ENCODE measurements at places on chromosomes 1 and 21. TPM values are rescaled to one million over a fixed set of nuclear protein-coding genes. Genes with fewer than 3 reads are reported as not detected.

GRCh38 chr1:89737985-89738510 is 82.8 kb upstream of the LRRC8D start:
- no peaks in the 10 kb centered on the region for H3K36me3 ChIP-seq
- no peaks in the 10 kb centered on the region for H3K27me3 ChIP-seq
- H3K27ac ChIP-seq = no peak overlapping the region
- DNase-seq = no peak

GRCh38 chr21:36126621-36127110 is 8.2 kb upstream of the CBR3 start:
- H3K36me3 ChIP-seq = no peaks in the 10 kb centered on the region
- no peaks in the 10 kb centered on the region for H3K27me3 ChIP-seq
- no peak overlapping the region for H3K4me3 ChIP-seq
- DNase-seq = no peak

DNA sequence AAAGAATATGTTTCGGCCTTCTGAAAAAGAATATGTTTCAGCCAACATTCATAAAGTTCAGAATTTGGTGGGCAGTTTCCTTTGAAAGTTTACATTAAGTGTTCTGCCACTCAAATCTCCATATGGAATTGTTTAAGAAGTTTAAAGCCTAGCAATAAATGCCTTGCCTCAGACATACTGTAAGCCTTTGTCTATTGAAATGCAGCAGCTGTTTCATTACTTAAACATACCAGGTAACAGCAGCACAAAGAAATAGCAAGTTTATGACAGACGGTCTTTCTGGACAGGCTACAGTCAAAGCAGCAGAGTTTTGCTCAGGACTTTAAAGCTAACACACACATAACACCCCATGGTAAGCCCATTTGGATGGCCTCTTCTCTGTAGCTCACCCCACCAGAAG is 38.5 kb upstream of the C1orf105 start:
- no peak overlapping the region for H3K4me3 ChIP-seq
- DNase-seq = no peak
- H3K27me3 ChIP-seq = no peaks in the 10 kb centered on the region
- H3K4me1 ChIP-seq = peaks cover 32% of the 10 kb centered on the region
- H3K36me3 ChIP-seq = no peaks in the 10 kb centered on the region
- H3K27ac ChIP-seq = peak overlapping the region; percentile 63

- peak overlapping the region; percentile 95 for H3K4me3 ChIP-seq
- no peaks in the 10 kb centered on the region for H3K27me3 ChIP-seq
- no peak overlapping the region for H3K27ac ChIP-seq
- peaks cover 19% of the 10 kb centered on the region for H3K36me3 ChIP-seq
- DNase-seq = no peak
- H3K4me1 ChIP-seq = peaks cover 14% of the 10 kb centered on the region
Measured at GRCh38 chr1:67427947-67428346, 2.3 kb downstream of the SERBP1 start.

- no peaks in the 10 kb centered on the region for H3K36me3 ChIP-seq
- H3K27ac ChIP-seq = no peak overlapping the region
- H3K4me1 ChIP-seq = peaks cover 17% of the 10 kb centered on the region
- DNase-seq = no peak
- no peak overlapping the region for H3K4me3 ChIP-seq
Measured at GRCh38 chr1:27097484-27097917, 57.4 kb downstream of the SLC9A1 start.

DNA sequence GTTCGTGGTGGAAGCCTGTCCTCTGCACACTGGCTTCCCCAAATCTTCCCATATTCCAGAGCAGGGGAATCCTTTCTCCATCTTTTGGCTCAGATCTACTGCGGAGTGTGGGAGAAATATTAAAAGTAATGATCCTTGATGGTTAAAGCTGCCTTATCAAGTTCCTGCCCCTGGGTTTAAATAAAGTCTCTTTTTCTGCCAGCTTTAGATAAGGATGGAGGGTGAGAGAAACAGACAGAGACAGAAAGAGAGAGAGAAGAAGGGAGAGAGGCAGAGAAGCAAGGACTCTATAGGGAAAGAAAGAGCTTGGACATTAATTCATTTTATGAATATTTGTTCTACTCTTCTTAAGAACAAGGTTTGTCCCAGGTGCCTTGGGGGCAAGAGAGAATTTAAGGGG is 98.0 kb downstream of the KCNJ15 start:
- peak overlapping the region; percentile 97 for H3K27ac ChIP-seq
- H3K4me3 ChIP-seq = no peak overlapping the region
- no peak for DNase-seq
- H3K36me3 ChIP-seq = no peaks in the 10 kb centered on the region
- peaks cover 64% of the 10 kb centered on the region for H3K4me1 ChIP-seq

- no peak for DNase-seq
- peak overlapping the region; percentile 41 for H3K27ac ChIP-seq
- H3K4me3 ChIP-seq = no peak overlapping the region
- no peaks in the 10 kb centered on the region for H3K27me3 ChIP-seq
- no peaks in the 10 kb centered on the region for H3K36me3 ChIP-seq
Measured at GRCh38 chr21:33396951-33397350, 6.3 kb upstream of the IFNGR2 start.

DNA sequence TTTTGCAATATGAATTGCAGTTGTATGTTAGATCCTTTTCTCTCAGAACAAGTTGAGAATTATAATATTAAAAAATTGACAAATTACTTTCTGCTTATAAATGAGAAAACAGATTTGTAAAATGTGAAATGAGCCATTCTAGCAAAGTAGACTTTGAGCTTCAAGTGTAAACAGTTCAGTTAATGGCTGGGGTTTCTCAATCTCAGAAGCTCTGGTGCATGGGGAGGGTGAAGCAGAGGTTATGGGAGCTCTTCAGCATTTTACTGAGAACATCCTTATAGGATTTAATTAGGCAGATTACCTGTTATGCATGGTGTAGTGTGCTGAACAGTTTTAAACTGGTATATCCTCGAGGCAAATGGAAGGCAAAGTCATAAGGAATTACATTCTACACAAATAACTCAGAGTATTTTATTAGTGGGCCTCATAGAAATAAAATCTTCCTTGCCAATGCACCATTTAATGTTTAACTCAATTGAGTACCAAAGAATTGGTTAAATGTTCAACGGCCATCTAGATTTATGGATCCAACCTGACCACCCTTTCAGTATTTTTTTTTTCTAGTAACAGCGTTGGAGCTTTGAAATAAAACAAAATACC is 1143.6 kb upstream of the ADGRL2 start:
- DNase-seq = no peak
- H3K4me1 ChIP-seq = no peaks in the 10 kb centered on the region
- H3K4me3 ChIP-seq = no peak overlapping the region
- H3K27me3 ChIP-seq = no peaks in the 10 kb centered on the region
- no peak overlapping the region for H3K27ac ChIP-seq

DNA sequence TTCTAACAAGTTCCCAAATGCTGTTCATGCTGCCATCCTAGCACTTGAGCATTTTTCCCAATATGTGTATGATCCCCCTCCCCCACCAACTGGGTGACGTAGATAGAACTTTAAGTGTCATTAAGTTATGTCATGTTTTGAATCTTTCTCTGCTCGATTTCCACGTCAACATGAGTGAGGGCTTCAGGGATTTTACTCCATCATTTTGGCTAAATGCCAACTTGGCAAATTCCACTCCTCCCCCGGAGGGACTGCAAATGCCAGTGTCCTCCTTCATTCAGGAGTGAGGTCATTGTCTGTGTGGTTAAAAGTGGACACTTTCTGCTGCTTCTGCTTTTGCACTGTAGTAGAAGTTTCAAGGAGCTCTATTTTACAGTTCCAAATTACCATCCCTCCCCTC is 201.7 kb downstream of the FGGY start:
- DNase-seq = no peak
- no peak overlapping the region for H3K27ac ChIP-seq
- H3K27me3 ChIP-seq = no peaks in the 10 kb centered on the region
- peaks cover 14% of the 10 kb centered on the region for H3K4me1 ChIP-seq
- peak overlapping the region; percentile 44 for H3K4me3 ChIP-seq

- no peaks in the 10 kb centered on the region for H3K36me3 ChIP-seq
- no peak overlapping the region for H3K27ac ChIP-seq
- H3K4me3 ChIP-seq = no peak overlapping the region
- no peaks in the 10 kb centered on the region for H3K4me1 ChIP-seq
- no peak for DNase-seq
- no peaks in the 10 kb centered on the region for H3K27me3 ChIP-seq
Measured at GRCh38 chr1:204335533-204335932, 24.2 kb downstream of the PLEKHA6 start.

- H3K36me3 ChIP-seq = no peaks in the 10 kb centered on the region
Measured at GRCh38 chr1:223831755-223832636, 13.8 kb downstream of the TP53BP2 start.

- peaks cover 85% of the 10 kb centered on the region for H3K36me3 ChIP-seq
- no peak overlapping the region for H3K27ac ChIP-seq
- H3K4me3 ChIP-seq = no peak overlapping the region
- H3K27me3 ChIP-seq = no peaks in the 10 kb centered on the region
Measured at GRCh38 chr1:156948708-156949107, 28.3 kb downstream of the LRRC71 start.

- no peaks in the 10 kb centered on the region for H3K27me3 ChIP-seq
- H3K4me1 ChIP-seq = no peaks in the 10 kb centered on the region
- no peak overlapping the region for H3K27ac ChIP-seq
- no peak for DNase-seq
- no peak overlapping the region for H3K4me3 ChIP-seq
Measured at GRCh38 chr1:245583081-245583480, 428.3 kb downstream of the KIF26B start.

GRCh38 chr1:218878369-218878768 is 295.3 kb upstream of the LYPLAL1 start:
- no peaks in the 10 kb centered on the region for H3K4me1 ChIP-seq
- DNase-seq = no peak
- no peaks in the 10 kb centered on the region for H3K36me3 ChIP-seq

GRCh38 chr21:39630191-39630591 is 17.5 kb downstream of the B3GALT5 start:
- no peak overlapping the region for H3K27ac ChIP-seq
- H3K36me3 ChIP-seq = no peaks in the 10 kb centered on the region
- no peak overlapping the region for H3K4me3 ChIP-seq
- H3K4me1 ChIP-seq = no peaks in the 10 kb centered on the region
- no peaks in the 10 kb centered on the region for H3K27me3 ChIP-seq

DNA sequence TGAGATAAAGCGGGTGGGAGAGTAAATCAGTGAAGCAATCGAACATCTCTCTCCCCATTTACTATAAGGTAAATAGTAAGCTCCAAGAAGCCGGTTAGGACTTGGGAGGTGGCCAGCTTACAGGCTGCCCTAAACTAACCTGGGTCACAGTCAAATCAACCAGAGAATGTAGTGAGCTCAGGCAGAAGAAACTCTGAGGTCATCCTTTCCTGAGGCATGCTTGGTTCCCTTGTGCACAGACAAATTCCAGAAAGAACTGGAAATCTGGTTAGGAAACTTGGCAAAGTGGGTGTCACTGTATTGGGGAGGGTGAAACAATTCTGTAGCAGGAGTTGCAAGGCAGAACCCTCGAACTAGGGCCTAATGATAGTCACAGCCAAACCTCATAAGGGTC is 72.5 kb downstream of the NTMT2 start:
- H3K36me3 ChIP-seq = no peaks in the 10 kb centered on the region
- H3K4me3 ChIP-seq = no peak overlapping the region
- H3K27me3 ChIP-seq = no peaks in the 10 kb centered on the region
- peaks cover 24% of the 10 kb centered on the region for H3K4me1 ChIP-seq
- no peak for DNase-seq

GRCh38 chr1:213783893-213784292 is 203.9 kb upstream of the PROX1 start:
- no peaks in the 10 kb centered on the region for H3K36me3 ChIP-seq
- no peaks in the 10 kb centered on the region for H3K27me3 ChIP-seq
- no peak overlapping the region for H3K27ac ChIP-seq
- H3K4me3 ChIP-seq = no peak overlapping the region
- no peak for DNase-seq
- H3K4me1 ChIP-seq = no peaks in the 10 kb centered on the region

DNA sequence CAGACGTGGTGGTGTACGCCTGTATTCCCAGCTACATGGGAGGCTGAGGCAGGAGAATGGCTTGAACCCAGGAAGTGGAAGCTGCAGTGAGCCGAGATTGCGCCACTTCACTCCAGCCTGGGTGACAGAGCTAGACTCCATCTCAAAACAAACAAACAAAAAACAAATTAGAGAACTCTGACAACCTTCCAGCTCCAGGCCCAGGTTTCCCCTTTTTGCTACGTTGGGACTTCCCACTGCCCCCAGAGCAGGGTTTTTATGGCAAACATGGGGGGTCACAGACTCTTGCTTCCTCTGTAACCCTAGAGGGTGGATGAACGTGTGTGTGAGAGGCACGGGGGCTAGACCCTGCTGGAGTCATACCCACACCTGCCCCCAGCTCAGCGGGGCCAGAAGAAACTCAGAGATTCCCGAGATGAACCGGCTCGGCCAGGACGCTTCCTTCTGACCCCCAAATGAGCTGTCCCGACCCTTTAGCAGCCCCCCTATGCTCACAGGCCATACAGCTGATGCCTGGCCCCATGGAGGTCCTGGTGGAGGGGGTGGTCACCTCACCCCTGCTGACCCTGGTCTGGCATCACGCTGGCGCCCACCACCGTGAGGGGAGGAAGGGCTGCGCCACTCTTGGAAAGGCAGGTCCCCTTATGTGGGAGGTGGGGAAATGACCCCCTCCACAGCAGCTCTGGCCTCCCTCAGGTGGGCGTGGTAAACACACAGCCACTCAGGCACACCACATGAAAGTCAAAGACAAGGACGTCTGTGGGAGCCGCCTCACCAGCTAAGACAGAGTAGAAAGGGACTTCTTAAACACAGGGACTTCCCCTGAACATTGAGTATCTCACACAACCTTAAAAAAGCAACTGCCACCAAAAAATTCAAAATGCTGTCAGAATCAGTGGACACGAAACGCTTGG is 7.1 kb downstream of the GPR157 start:
- H3K36me3 ChIP-seq = no peaks in the 10 kb centered on the region
- no peak for DNase-seq
- no peaks in the 10 kb centered on the region for H3K27me3 ChIP-seq
- H3K4me3 ChIP-seq = no peak overlapping the region
- no peaks in the 10 kb centered on the region for H3K4me1 ChIP-seq

- peak within 1 kb of the TSS; percentile 95 for H3K27ac ChIP-seq
- peak within 1 kb of the TSS; percentile 95 for H3K4me3 ChIP-seq
- no peaks in the 10 kb centered on the region for H3K36me3 ChIP-seq
Measured at GRCh38 chr1:224434691-224435317, at the start of gene WDR26. Gene WDR26 (minus strand): TSS chr1:224434797.

Gene OR2G3
- total RNA-seq = not detected

Gene TFF3
- total RNA-seq = not detected

Gene GJA8
- total RNA-seq = not detected

Gene SPATA21
- not detected for total RNA-seq

Gene IQCC
- total RNA-seq = 1.4 TPM

Gene ASB17
- not detected for total RNA-seq

Gene VWA1
- total RNA-seq = 21.7 TPM

Gene RUNX1
- 64.7 TPM for total RNA-seq

Gene ZFP69
- 5.1 TPM for total RNA-seq
